ENCODE measurements at places on chromosomes 11 and 22.

DNA sequence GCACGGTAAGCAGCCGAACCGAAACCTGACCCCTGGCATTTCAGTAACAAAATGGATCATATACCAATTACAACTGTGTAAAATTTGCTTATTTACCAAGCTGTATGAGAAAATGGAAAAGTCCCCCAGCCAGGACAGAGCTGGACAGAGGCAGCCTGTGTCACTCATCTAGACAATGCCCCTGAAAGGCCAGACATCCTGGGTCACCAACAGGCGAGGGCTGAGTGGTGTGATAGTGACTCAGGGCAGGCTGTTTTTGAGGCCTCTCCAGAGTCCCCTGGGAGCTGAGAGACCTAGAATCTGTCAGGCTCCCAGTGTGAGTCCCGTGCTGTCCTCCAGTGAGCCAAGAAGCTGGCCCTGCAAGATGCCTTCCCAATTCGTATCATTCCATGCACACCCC is 680.4 kb downstream of the TBC1D22A start:
- no peak for DNase-seq

DNA sequence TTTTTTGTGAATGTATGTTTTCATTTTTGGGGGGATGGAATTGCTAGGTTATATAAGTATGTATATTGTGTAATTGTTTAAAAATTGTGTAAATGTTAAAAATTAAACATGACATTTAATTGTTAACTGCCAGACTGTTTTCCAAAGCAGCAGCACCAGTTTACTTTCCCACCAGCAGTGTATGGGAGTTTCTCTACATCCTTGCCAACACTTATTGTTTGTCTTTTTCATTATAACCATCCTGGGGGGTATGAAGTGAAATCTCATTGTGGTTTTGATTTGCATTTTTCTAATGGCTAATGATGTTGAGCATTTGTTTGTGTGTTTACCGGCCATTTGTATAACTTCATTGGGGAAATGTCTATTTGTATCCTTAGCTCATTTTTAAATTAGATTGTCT is 31.7 kb upstream of the RRAS2 start:
- no peak for DNase-seq

GRCh38 chr11:120001178-120002090 is 136.5 kb downstream of the TRIM29 start:
- DNase-seq, result no peak

DNA sequence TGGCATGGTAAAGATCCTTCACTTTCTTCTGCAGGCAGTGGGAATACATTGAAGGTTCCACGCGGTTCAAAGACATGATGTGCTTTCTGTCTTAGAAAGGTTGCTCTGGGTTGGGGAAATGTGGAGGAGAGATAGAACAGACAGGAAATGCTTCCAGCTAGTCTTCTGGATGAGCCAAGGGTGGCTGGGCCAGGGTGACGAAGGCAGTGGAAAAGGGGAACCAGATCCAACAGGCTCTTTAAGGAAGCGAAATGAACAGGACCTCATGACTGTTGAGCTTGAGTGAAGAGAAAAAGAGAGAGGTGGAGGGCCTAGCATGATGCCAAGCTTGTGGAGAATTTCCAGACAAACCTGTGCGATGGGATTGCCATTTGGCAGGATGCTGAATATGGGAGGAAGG is 56.4 kb upstream of the LMO1 start:
- no peak for DNase-seq

GRCh38 chr11:118789501-118790356 is 1.2 kb downstream of the DDX6 start:
- no peak for DNase-seq

GRCh38 chr22:23047742-23048141 is 22.6 kb upstream of the GNAZ start:
- no peak for DNase-seq

GRCh38 chr11:34331329-34331728 is 26.5 kb downstream of the ABTB2 start:
- no peak for DNase-seq

DNA sequence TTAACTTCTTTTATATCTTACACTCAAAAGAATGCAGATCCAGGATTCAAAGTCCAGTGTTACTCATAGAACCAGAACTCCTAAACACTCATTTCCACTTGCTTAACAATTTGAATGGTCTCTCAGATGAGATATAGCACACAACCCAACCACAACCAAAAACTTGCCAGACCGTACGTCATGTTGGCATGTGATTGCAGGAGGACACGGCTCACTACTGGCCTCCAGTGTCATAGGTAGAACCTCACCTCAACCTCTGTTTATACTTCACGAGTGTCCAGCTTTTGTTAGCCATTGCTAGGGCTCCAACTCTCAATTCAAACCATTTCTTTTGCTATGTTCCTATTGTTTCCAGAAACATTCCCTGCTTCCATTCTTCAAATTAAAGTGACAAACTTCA is 58.5 kb upstream of the PDGFD start:
- no peak for DNase-seq

- DNase-seq, result no peak
These were observed 150.0 kb downstream of the SHANK2 start for GRCh38 chr11:71102251-71102995.

DNA sequence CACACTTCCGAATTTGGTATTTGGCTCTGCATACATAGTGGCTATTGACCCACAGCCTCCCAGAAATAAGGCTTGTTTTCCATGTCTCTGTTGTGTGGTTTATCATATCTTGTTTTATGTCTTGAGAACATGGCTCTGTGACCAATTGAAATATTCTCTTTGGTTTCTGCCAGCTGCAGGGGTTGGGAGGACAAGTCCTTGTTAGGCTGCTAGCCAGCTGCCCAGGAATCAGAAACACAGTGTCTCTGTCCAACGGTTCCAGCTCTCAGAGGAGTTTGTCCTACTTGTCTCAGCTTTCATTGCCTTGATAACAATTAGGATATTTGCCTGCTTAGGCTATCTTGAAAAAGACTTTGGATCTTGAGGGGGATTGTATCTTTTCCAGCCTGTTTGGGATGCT is 6.0 kb upstream of the SLC7A4 start:
- no peak for DNase-seq

GRCh38 chr22:27100789-27101188 is 443.4 kb downstream of the MIAT start:
- no peak for DNase-seq

DNA sequence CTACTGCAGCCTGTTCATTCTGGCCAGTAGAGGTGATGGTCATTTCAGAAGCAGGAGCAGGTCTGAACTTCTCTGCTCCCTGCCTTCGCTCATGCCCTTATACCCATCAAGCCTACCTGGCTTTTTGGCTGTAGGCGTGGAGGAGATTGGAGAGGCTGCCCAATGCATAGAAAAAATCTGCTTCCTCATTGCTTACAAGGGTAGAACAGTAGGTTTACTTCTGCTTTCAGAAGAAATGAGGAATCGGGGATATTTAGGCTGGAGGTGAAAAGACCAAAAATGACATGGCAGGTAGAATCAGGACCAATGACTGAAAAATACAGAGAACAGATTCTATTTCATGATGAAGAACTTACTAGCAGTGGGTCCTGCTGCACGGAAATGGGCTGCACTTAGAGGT is 72.9 kb upstream of the YWHAH start:
- DNase-seq, result no peak

GRCh38 chr11:70183483-70184176 is 19.5 kb upstream of the FADD start:
- no peak for DNase-seq

DNA sequence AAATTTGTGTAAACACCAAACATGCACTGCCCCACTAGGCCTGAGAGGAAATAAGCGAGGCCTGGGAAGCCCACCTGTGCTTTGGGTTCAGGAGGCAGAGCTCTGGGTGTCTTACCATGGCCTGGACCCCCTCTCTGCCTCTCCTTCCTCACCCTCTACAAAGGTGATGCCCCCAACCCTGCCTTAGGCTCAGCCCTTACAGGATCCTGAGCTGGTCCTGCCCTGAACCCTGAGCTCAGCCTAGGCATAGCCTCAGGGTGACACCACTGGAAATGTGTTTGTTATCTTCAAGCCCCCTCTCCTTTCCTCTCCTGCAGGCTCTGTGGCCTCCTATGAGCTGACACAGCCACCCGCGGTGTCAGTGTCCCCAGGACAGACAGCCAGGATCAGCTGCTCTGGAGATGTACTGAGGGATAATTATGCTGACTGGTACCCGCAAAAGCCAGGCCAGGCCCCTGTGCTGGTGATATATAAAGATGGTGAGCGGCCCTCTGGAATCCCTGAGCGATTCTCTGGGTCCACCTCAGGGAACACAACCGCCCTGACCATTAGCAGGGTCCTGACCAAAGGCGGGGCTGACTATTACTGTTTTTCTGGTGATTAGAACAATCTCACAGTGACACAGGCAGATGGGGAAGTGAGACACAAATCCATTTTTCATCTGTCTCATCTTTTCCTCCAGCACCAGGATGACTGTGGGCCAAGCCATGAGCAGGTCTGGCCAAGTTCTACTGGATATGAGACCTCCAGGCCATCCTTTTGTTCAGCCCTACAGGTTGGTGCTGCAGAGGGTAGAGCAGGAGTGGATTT is 117.8 kb downstream of the GGTLC2 start:
- DNase-seq, result no peak

- DNase-seq, result no peak
These were observed 87.1 kb downstream of the MYEOV start for GRCh38 chr11:69380921-69381581.

DNA sequence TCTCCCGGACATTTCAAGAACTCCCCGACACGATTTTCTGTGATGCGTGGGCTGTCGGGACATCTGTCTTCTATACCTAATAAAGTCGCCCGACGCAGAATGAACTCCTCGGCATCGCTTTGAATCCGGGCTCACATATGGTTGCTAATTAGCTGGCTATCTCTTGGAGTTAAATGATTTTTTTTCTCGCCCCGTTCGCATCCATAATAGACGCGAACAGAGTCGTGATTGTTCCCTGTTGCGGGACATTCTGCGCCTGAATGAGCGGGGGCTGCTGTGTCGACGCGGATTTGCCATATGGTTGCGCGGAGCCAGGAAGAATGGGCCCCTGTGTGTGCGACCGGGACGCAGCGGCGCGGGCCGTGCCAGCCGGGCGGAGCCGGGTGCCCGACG is 16.4 kb downstream of the CDKN1C start:
- DNase-seq, result no peak

DNA sequence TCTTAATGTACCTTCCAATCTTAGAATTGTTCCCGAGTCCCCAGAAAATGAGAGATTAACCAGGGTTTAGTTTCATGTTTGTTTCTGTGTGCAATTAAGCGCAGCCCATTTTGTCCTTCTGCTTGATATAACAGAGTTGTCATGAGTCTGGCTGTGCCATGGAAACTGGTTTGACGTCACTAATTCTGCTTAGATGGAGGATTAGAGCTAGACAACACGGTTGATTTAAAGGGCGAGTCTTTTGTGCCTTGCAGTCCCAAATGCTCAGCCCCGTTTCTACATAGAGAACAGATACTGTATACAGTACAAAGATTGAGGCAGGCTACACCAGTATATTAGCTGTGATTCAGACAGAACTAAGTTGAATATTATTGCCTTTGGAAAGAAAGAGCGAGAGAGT is 45.5 kb upstream of the ALKBH3 start:
- no peak for DNase-seq

- DNase-seq, result no peak
These were observed 14.1 kb downstream of the ZFP91 start for GRCh38 chr11:58592760-58593472.

- no peak for DNase-seq
These were observed 501.9 kb downstream of the BRD1 start for GRCh38 chr22:49325531-49326395.

DNA sequence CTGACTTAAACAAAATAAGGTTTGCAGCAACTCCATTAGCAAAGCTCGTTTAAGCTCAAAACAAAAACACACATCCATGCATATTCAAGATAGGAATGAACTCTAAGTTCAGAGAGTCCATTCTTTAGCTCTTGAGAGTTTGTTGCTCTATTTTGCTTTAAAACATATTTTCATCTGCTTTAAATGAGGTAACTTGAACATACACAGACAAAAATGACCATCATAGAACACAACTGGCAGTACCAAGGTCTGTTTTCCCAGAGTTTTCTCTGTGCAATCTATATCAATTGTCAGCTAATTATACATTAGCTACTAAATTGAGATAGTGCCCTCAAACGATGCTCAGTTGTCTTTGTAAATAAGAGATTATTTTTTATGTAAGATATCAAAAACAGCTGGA is 423.2 kb upstream of the ANO3 start:
- no peak for DNase-seq

Measured in omental fat pad (tissue), 4 donors.